ENCODE measurements at places on chromosomes 4 and X.

- H3K27me3 ChIP-seq: peaks cover 4% of the 10 kb centered on the region
- H3K4me3 ChIP-seq: no peak overlapping the region
- H3K36me3 ChIP-seq: no peaks in the 10 kb centered on the region
- no peaks in the 10 kb centered on the region for H3K4me1 ChIP-seq
Observed at GRCh38 chr4:74770226-74770910, 24.0 kb downstream of the BTC start.

GRCh38 chrX:134658002-134658759, at the start of gene PLAC1:
Gene PLAC1 (minus strand): TSS chrX:134658471. CDS start chrX:134566682, 91,789 bp downstream.
- no peaks in the 10 kb centered on the region for H3K4me1 ChIP-seq
- H3K27ac ChIP-seq: no peak within 1 kb of the TSS
- H3K27me3 ChIP-seq: no peaks in the 10 kb centered on the region
- DNase-seq: no peak
- H3K4me3 ChIP-seq: no peak within 1 kb of the TSS
- no peaks in the 10 kb centered on the region for H3K36me3 ChIP-seq

DNA sequence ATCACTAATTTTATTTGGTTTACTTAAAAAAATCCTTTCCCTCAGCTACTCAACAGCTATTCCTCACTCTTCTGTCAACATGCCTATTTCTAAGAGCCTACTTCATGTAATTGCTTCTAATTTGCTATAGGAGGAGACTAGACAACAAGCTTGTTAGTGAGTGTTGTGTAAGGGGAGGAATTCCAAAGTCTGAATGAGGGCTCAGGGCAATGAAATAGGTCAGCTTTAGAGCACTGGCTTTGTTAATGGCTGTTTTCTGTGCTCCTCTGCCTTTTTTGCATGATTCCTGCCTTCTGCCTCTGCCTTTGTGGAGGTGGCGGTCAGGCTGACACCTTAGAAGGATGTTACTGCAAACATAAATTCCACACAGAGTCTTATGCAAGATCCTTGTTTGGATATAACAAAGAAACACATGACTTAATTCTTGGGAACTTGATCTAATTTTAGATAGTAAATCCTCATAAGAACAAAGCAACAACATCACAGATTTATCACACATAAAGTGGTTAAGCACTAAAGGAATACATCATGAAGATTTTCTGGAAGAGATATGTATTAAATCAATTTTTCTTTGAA, 15.0 kb upstream of the PAGE1 start:
- H3K36me3 ChIP-seq: no peaks in the 10 kb centered on the region
- peaks cover 2% of the 10 kb centered on the region for H3K27me3 ChIP-seq
- H3K4me1 ChIP-seq: no peaks in the 10 kb centered on the region
- no peak overlapping the region for H3K27ac ChIP-seq
- H3K4me3 ChIP-seq: no peak overlapping the region

GRCh38 chr4:140777386-140777785, 21.2 kb upstream of the TBC1D9 start:
- no peaks in the 10 kb centered on the region for H3K36me3 ChIP-seq
- H3K27ac ChIP-seq: no peak overlapping the region
- no peak overlapping the region for H3K4me3 ChIP-seq
- H3K27me3 ChIP-seq: peaks cover 5% of the 10 kb centered on the region
- no peaks in the 10 kb centered on the region for H3K4me1 ChIP-seq

All from naive thymus-derived CD8-positive, alpha-beta T cell (primary cell).